ENCODE measurements at places on chromosomes 4 and X.
A peak's percentile ranks its signal among the peaks of the same experiment; 100 is the strongest.

GRCh38 chr4:101500742-101501141 is 153.4 kb upstream of the PPP3CA start:
- no peak for DNase-seq

DNA sequence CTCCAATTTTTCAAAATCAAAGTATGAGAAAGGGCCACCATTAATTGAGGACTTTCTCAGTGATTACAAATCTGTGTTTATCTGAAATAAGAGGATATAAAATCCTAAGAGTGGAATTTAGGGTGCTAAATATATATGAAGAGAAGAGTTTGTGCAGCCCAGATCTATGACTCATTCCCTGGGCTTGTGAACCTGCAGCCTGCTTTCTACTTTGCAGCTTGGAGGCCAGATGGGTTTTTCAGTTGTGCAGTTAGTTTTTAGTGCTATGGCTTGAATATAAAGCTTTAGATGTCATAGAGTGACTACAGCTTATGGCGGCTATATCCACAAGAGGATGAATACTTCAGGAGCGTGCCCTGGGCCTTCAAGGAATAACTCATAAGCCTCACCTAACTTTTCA is 1391.1 kb downstream of the FSTL5 start:
- DNase-seq: no peak

GRCh38 chr4:139973616-139974015 is 180.4 kb downstream of the MAML3 start:
- no peak for DNase-seq

DNA sequence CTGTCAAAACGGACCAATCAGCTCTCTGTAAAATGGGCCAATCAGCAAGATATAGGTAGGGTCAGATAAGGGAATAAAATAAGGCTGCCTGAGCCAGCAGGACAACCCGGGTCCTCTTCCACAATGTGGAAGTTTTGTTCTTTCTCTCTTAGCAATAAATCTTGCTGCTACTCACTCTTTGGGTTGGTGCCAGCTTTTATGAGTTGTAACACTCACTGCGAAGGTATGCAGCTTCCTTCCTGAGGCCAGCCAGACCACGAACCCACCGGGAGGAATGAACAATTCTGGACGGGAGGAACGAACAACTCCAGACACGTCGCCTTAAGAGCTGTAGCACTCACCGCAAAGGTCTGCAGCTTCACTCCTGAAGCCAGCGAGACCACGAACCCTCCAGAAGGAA is 287.8 kb downstream of the RAPGEF2 start:
- DNase-seq: peak; percentile 46

GRCh38 chr4:55458164-55458563 is 62.4 kb downstream of the TMEM165 start:
- DNase-seq: no peak

DNA sequence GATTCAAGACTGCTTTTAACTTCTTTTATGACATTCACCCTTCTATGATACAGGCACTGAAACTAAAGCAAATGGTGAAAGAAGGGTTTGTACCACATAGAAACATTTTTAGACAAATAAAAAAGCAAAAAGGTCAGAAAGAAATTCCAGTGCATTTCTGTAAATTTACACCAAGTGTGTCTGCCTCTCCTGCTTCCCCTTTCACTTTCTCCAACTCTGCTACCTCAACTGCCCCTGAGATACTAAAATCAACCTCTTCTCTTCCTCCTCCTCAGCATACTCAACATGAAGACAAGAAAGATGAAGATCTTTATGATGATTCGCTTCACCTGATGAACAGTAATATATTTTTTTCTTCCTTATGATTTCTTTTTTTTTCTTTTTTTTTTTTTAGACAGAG is 187.9 kb downstream of the LRBA start:
- no peak for DNase-seq

GRCh38 chr4:171812665-171813525 is at the start of gene GALNTL6:
TSS of gene GALNTL6 (plus strand) at chr4:171813404.
- DNase-seq: peak; percentile 62

DNA sequence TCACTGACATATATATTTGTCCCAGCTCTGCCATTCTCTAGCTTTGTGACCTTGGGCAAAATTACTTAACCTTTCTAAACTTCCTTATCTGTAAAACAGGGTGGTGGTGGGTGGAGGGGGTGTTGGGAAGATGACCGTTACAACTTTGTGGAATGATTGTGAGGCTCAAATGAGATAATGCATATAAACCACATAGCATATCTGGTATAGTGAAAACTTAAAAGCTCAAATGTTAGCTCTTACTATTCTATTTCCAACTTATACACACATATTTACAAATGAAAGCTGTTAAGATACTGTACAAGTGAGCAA is 52.9 kb upstream of the HPRT1 start:
- no peak for DNase-seq

DNA sequence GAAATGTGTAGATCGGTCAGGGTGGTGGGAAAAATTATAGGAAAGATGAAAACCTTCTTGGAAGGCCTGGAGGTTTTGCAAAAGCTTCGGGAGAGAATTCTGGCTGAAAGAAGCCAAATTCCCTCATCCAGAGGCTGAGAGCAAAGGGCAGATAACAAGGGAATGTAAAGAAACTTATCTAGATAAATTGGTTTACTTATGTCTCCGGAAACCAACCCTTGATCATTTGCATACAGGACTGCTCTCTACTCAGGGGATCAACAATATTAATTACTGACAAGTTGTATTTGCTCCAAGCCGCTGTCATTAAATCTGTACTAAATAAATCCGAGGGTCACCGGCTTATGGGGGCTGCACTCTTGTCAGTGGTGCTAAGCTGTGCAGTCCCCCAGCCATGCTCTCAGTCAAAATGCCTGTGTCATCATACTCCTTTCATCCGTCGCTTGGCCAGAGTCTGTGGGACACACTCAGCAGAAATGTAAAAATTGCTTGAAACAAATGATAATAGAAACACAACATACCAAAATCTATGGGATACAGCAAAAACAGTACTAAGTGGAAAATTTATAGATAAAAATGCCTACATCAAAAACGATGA is 715.7 kb downstream of the KCTD8 start:
- DNase-seq: no peak
